ENCODE measurements at places on chromosomes 3 and 15.

- DNase-seq: no peak
These were observed 201.4 kb upstream of the ARHGEF26 start for GRCh38 chr3:153919773-153920172.

DNA sequence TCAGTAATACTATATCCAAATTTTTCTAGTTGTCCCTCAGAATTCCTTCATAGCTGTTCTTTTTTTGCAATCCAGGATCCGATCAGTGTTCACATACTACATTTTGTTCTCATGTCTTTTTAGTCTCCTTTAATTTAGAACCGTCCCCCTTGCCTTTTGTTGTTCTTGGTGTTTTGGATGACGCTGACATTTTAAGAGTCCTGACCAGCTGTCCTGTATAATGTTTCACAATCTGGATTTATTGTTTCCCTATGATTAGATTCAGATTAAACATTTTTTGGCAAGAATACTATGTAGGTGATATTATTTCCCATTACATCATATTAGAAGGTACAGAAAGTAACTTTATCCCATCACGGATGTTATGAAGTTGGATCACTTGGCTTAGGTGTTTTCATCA, 11.4 kb downstream of the TUBGCP4 start:
- no peak for DNase-seq

DNA sequence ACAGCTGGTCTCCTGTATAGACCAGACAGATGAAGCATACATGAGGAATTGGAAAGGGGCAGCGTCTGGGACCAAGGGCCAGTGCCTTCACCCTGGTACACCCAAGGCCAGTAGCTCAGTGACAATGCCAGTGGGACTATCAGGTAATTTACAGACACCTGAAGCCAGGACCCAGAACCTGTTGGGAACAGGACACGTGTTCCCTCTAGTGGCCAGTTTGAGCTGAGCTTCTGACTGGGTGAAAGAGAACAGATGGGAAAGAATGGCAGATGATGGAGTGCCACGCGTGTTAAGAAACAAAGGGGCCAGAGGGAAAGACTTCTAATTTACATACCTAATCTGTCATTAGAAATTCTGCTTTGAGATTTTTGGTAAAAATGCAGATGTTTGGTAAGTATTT, 5.1 kb upstream of the SLC25A38 start:
- DNase-seq: no peak

DNA sequence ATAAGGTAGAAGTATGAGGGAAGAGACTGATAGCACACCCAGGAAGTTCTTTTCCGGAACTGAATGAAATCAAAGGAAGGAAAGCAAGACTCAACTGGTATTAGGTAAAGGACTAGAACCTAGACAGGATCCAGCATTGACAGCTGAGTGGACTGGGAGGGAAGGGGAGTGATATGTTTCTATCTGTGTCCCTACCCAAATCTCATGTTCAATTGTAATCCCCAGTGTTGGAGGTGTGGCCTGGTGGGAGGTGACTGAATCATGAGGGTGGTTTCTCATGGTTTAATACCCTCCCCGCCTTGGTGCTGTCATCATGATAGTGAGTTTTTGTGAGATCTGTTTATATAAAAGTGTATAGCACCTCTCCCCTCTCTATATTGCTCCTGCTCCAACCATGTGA, 415.9 kb upstream of the KCNMB2 start:
- DNase-seq: no peak

- DNase-seq: no peak
These were observed 3.1 kb upstream of the PTH1R start for GRCh38 chr3:46874430-46874829.

- DNase-seq: peak; percentile 23
These were observed at the start of gene EOMES for GRCh38 chr3:27721717-27722564. Gene EOMES, minus strand, starts transcription at chr3:27722323. Its CDS starts 29 bp downstream, at chr3:27722294.

DNA sequence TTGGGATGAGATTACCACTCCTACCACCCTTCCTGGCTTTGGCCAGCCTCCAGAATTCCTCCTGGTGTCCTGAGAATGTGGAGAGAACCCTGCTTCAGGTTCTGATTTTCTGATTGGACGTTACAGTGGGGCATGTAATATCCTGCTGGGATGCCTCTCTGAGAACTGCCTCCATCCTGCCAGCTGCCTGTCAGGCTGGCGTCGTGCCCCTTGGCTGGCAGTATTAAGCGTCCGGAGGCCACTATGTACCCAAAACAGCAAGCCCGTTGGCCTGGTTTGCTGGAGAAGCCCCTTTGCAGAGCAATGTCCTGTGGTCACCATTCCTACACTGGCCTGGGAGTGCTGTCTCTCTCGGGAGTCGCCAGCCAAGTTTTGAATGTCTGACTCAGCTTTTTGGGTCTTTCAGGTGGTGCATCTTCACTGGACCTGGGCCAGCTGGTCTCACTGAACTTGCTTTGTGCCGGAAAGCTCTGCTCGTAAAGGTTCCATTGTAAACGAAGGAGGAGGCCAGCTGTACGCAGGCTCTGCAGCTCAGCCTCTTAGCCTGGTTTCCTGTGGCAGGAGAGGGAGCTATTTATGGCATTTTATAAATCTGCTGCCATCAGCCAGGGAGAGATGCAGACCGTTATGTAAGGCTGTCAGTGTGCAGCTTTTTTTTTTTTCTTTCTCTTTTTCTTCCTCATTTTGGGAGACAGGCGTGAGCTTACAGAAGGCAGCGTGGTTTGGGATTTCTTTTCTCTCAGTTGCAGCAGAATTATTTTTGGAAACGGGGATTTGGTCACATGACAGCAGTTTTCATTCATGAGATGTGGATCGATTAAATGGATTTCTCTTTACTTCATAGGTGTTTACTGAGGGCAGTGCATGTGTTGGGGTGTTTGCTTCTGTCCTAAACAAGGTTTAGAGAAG, 19.0 kb upstream of the TRAK1 start:
- DNase-seq: peak; percentile 89

GRCh38 chr3:129224984-129225393, 24.4 kb upstream of the COPG1 start:
- peak; percentile 10 for DNase-seq

- no peak for DNase-seq
These were observed 13.9 kb downstream of the CEP152 start for GRCh38 chr15:48796930-48797329.

DNA sequence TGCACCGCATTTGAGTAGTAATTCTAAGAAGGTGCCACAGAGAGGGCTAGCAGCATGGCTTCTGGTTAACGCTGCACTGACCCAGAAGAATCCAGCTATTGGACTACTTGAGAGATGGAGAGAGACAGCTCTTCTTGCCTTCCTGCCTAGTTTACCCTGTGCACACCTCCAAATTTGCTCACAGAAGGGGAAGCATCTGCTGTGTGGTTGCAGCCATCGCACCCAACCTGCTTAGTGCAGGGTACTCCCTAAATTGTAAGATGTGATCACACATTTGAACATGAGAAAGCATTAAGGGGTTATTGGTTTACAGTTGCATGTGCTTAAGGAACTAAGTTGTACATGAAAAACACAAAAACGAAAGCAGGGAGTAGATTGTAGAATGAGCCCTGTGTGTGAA, 122.1 kb downstream of the FOXB1 start:
- no peak for DNase-seq

DNA sequence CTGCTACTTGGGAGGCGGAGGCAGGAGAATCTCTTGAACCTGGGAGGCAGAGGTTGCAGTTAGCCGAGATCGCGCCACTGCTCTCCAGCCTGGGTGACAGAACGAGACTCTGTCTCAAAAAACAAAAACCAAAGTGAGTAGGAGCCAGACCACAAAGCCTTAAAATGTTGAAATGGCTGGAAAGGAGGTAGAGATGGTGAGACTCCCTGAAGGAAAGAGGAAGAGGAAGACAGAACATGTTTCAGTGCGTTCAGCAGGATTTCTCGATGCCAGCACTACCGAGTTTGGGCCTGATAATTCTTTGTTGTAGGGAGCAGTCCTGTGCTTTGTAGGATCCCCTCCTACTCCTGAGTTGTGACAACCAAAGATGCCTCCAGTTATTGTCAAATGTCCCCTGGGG, 189.9 kb downstream of the AKAP13 start:
- DNase-seq: no peak

DNA sequence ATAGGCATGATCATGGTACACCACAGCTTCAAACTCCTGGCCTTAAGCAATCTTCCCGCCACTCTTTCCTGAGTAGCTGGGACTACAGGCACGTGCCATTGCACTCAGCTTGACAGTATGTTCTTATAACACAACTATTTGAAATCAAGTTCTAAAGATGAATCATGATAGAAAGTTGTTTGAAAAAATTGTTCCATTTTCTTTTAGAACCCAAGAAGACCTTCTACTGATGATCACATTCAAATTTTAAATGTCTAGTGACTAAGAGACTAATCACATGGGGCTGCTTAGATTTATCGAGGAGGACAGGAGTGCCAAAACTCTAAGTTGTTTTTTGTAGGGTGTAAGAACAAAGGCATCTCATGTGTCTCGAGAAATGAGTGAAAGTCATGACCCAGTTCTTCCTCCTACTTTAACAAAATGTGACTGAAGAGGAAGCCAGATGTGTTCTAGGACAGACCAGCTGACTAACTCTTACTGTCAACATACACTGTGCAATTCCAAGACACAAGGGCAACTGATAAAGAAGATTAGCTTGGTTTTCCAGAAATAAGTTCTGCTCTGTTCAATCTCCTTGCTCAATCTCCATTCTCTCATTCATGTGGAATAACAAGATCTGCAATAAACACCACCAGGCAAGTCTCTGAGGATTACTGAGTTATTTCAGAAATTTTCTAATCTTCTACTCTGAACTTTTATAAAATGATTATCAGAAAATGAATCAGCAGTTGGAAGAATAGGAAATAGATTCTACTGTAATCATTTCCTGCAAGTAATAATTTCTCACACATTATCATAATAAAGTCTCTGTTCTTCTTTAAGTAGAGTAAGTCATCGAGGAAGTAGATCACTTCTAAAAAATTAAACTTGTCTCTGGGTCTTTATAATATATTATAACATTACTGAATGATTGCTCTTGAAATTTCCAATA, 122.6 kb upstream of the CCNL1 start:
- no peak for DNase-seq

GRCh38 chr3:128446821-128447220, 19.9 kb downstream of the DNAJB8 start:
- no peak for DNase-seq

- DNase-seq: no peak
These were observed 8.2 kb downstream of the SLC6A6 start for GRCh38 chr3:14410503-14411165.

GRCh38 chr15:43941555-43941954, 114.8 kb downstream of the WDR76 start:
- DNase-seq: no peak

DNA sequence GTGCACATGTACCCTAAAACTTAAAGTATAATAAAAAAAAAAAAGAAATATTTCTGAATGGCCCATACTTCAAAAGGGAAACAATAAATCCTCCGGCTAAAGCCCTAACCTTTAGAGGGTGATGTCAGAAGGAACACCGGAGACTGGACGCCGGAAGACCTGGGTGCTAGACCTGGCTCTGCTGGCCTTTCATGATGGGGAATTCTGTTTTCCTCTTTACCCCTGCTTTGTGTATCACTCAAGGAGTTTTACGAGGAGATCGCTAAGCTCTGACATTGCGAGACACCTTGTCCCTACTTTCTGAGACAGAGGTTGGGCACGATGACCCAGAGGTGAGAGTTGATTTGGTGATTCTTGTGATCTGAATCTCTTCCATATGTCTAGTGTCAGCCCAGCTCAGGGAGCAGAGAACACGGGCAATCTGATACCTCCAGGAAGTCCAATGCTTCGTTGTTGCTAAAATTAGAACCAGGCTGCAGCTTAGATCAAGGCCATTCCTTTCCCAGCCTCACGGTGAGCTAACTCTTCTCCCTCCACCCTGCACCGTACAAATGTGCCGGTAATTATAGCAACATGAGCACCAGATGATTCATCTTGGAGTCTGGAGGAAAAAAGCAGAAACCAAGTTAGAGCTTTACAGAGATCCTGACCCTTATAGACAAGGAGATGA, 42.0 kb upstream of the CFAP161 start:
- no peak for DNase-seq

- no peak for DNase-seq
These were observed 36.7 kb downstream of the XYLB start for GRCh38 chr3:38383156-38383875.

DNA sequence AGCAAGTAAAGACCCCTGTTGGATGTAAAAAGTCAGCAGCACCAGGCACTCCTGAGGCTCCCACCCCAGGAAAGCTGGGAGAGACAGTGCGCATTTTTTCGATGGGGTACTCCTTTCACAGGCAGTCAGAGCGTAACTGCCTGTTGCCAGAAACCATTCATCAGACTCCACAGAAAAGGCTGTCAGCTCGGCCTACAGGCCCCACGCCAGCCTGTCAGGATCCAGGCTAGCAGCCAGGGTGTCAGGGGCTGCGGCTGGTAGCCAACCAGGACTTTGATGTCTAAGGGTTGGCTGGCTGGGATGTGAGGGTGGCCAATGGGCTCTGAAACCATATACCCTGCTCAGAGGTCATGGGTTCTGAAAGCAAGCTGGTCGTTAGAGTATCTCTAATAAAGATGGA, 164.5 kb downstream of the WNT5A start:
- DNase-seq: no peak

- DNase-seq: no peak
These were observed 100.3 kb downstream of the FSIP1 start for GRCh38 chr15:39682366-39682765.

DNA sequence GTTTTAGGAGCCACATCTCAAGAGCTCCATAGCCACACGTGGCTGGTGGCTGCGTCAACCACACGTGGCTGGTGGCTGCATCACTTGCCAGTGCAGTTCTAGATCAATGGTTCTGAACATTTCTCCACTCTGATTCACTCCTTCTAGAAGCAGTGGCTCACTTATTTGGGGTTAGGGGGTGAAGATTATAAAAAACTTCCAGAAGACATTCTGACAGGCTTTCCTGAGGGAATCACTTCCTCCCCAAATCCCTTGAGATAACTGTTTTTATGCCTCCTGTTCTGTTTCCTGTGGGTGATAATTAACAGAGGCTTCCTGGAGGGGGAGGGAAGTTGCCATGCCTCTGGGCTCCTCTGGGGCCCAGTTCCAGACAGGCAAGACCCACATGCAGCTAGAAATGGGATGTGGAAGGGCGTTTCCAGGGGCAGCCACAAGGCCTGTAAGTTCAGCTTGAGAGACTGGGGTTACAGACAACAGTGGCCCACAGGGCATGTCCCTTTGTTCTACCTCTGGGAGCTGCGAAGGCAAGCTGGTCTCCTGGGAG, 23.6 kb downstream of the HEG1 start:
- DNase-seq: no peak

DNA sequence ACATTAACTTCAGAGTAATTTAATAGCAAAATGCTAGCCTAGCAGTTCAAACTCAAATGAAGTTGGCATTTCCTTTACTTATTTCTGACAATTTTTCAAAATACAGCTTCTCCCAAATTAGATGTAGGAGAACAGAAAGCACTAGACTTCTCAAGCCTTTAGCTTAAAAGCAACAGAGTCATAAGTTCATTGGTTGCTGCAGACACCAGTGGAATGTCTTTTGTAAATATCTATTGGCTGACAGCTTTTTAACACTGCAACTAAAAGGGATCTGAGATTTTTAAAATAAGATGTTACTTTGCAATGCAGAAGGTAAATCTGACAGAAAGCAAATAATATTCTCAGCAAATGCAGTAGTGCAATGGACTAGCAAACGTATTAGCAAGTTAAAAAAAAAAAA, 259.3 kb downstream of the TBL1XR1 start:
- DNase-seq: no peak

- DNase-seq: no peak
These were observed 652.6 kb downstream of the FHIT start for GRCh38 chr3:60598671-60599070.
